ENCODE measurements at places on chromosomes 4 and X. TPM values are rescaled to one million over a fixed set of nuclear protein-coding genes. Genes with fewer than 3 reads are reported as not detected.

Gene TSC22D3
- total RNA-seq = 218 TPM

Gene DRP2
- total RNA-seq = 0.29 TPM

Gene SLC2A9
- total RNA-seq = 10.4 TPM

Gene PNMA6A
- total RNA-seq = 0.98 TPM

Gene JAKMIP1
- 0.37 TPM for total RNA-seq

Gene NKX6-1
- total RNA-seq = not detected

Gene STAP1
- 0.75 TPM for total RNA-seq

Gene GAGE12J
- total RNA-seq = not detected

Gene CABS1
- not detected for total RNA-seq

Gene TECRL
- total RNA-seq = not detected

DNA sequence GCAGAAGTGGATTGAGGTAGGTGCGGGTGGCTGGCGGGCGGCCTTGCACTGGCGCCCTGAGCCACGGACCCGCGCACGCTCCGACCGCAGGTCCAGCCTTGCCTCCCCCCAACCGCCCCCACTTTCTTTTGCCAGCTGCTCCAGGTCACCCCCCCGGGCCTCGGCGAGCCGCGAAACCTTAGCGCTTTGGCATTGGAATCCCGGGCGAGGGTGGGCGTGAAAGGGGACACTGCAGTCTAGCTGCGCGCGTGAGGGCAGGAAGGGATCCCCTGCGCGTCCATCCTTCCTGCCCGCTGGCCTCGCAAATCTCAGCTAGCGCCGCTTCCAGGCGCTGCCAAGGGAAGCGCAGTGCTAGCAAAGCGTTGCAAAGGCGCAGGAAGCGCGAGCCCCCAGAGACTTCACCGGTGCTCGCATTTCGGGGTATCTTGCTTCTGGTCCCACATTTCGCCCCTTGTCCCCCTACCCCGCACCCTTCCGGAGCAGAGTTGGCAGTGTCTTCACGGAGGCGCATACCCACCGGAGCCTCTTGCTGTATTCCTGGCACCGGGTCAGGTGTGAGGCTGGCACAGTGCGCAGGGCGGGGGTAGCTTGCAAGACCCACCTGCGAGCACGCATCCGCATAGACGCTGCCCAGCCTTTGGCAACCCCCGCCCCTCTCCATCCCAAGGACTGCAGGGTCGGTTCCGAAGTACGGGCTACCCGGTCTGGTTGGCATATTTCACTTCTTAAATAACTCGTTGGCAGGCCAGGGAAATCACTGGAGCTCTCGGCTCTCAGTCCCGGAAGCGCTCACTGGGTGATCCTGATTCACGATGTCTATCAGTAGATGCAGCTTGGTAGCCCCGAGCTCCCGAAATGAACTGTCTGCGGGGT, 104.4 kb downstream of the UCHL1 start:
- DNase-seq = peak; percentile 34

DNA sequence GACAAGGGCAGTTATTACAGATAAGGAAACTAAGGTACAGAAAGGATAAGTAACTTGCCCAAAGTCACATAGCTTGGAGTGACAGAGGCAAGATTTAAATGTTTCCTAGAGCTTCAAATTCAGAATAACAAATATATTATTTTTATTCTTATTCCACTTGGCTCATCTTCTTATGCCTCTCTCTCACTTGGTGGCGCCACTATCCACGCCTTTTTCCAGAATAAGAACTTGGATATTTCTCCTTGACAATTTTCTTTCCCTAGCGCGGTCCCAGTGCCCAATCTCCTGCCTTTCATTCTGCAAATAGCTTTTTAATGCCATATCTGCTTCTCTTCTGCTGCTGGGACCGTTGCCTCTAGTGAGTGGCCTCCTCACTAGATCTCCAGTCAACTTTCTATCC, 78.5 kb downstream of the MSN start:
- no peak for DNase-seq

- peak; percentile 40 for DNase-seq
These were observed 10.0 kb downstream of the QRFPR start for GRCh38 chr4:121370729-121371325.

GRCh38 chr4:128502818-128503527, 215.4 kb upstream of the PGRMC2 start:
- DNase-seq = no peak

GRCh38 chr4:114547340-114548134, 51.1 kb upstream of the UGT8 start:
- DNase-seq = no peak

DNA sequence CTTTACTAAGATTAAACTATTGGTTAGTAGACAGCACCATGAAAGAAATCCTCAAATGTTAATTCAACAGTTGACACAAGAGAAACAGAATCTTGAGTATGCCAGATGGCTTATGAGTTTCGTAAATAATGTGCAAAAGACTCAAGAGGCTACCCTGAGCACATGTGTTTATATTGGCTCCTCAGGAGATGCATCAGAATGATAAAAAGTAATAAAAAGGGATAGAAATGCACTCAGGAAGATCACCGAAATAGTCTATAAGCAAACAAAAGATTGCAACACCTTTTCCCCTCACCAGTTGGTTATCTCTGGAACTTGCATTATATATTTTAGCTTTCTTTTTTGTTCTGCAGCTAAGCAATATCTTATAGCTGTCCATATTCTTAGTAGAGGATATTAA, 84.4 kb downstream of the SCFD2 start:
- DNase-seq = no peak

GRCh38 chr4:57124145-57124544, 14.0 kb upstream of the IGFBP7 start:
- DNase-seq = no peak

DNA sequence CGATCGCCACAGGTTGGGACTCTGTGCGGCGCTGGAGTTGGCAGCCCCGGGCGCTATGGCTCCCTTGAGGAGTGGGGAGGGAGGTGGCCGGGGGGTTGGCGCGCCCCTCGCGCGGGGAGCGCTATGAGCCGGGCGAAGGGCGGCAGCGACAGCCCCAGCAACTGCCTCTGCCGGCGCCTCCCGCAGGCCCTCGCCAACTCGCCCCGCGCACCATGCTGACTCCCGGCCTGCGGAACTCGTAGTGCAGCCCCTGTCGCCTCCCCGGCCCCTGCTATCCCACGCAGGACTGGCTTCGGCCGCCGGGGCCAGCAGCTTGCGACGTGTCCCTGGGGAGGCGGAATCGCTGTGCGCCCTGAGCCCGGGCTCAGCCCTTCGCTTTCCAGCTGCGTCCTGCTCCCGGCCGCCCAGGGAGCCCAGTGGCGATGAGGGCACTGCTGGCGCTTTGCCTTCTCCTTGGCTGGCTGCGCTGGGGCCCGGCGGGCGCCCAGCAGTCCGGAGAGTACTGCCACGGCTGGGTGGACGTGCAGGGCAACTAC, 415 bp downstream of the SHISA3 start:
- DNase-seq = no peak

DNA sequence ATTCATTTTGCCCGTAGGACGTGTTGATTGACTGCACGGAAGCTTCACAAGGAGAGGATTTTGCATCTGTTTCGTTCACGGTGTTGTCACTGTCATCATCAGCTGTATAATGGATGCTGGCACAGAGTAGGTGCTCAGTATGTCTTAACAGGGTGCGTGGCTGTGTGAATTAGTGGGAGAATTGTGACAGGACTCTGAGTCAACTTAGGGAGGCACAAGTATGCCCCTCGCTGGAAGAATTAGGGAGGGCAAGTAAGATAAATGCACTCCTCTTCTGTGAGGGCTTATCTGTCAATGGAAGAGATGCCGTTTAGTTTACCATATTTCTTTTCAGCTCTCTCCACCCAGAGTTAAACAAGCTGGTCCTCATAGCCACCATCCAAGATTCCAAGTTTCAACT, 107.2 kb downstream of the TRIML1 start:
- DNase-seq = no peak

GRCh38 chrX:110568441-110568840, 209.8 kb downstream of the RTL9 start:
- no peak for DNase-seq

GRCh38 chr4:38056011-38056685, 96.0 kb downstream of the PTTG2 start:
- DNase-seq = no peak

GRCh38 chr4:183057255-183057654, 41.8 kb upstream of the WWC2 start:
- no peak for DNase-seq

- DNase-seq = peak; percentile 63
These were observed 268.4 kb upstream of the INTU start for GRCh38 chr4:127364397-127364796.

DNA sequence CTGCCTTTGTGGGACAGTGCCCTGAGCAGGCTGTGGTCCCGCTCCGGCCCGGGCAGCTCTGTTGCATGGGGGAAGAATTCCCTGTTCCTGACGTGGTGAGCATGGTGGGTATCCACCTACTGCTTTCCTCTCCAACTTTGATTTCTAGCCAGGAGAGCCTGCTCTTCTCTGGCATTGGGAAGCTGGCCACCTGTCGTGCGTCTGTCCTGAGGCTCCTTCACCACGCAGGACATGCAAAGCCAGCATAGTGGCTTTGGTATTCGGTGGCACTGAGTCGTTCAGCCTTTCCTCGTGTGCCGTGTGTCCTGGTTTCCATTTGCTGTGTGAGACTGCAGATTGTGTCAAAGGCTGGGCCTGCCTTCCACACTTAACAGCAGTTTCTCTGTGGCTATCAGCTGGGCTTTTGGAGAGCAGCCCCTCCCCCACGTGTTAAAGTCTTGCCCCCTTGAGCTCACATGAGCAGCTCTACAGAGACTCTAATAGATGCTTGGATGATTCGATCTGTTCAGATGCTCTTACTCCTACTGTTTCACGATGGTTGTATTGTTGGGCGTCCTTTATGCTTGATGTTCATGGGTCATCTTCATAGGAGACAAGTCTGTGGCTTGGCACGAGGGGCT, 46.3 kb upstream of the CLCN4 start:
- DNase-seq = no peak

Data from mucosa of gallbladder (tissue), 1 donor.